ENCODE measurements at places on chromosomes 11 and 22.
A peak's percentile ranks its signal among the peaks of the same experiment; 100 is the strongest.

GRCh38 chr11:119880143-119880542 is 151.1 kb upstream of the NECTIN1 start:
- no peaks in the 10 kb centered on the region for H3K4me1 ChIP-seq
- H3K4me3 ChIP-seq = no peak overlapping the region
- no peaks in the 10 kb centered on the region for H3K27me3 ChIP-seq
- no peak for DNase-seq

DNA sequence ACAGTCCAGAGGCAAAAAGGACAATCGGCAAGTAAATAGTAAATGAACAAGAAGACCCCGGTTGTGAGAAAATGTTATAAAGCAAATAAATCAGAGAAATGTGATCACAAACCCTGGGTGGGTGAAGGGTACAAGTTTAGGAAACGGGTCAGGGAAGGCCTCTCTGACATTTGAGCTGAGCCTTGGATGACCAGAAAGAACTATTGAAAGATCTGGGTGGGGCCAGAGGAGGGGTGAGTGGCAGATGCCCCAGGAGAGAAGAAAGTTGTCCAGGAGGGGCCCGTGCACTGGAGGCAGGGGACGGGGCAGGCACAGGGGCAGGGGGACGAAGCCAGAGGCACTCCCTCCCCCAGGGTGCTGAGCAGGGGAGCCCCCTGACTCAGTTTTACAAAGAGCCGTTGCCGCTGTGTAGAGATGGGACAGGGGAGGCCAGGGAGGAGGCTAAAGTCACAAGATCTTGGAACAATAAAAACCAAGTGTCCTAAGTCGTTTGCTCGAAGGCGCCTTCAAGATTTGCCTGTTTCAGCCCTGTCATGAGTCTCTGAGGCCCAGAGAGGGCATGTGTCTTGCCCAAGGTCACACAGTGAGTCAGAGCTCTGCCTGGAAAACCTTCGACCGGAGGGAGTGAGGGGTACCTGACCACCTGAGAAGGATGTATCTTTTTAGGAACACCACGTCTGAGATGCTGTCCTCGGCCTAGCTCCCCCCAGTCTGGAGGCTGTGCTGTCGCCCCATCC is 10.8 kb upstream of the PDGFB start:
- no peak overlapping the region for H3K27ac ChIP-seq
- peaks cover 3% of the 10 kb centered on the region for H3K27me3 ChIP-seq
- no peak for DNase-seq

GRCh38 chr11:33539751-33540150 is 160.9 kb downstream of the C11orf91 start:
- H3K27ac ChIP-seq = no peak overlapping the region
- H3K27me3 ChIP-seq = no peaks in the 10 kb centered on the region
- H3K4me3 ChIP-seq = no peak overlapping the region
- no peaks in the 10 kb centered on the region for H3K36me3 ChIP-seq

DNA sequence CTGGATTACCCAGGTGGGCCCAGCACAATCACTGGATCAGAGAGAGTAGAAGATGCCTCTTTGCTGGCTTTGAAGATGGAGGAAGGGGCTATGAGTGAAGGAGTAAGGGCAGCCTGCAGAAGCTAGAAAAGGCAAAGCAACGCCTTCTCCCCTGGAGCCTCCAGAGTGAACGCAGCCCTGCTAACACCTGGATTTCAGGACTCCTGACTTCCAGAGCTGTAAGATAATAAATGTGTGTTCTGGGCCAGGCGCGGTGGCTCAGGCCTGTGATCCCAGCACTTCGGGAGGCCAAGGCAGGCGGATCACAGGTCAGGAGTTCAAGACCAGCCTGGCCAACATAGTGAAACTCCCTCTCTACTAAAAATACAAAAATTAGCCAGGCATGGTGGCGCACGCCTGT is 102.4 kb downstream of the MORC2 start:
- no peak overlapping the region for H3K4me3 ChIP-seq
- no peaks in the 10 kb centered on the region for H3K36me3 ChIP-seq
- DNase-seq = no peak

DNA sequence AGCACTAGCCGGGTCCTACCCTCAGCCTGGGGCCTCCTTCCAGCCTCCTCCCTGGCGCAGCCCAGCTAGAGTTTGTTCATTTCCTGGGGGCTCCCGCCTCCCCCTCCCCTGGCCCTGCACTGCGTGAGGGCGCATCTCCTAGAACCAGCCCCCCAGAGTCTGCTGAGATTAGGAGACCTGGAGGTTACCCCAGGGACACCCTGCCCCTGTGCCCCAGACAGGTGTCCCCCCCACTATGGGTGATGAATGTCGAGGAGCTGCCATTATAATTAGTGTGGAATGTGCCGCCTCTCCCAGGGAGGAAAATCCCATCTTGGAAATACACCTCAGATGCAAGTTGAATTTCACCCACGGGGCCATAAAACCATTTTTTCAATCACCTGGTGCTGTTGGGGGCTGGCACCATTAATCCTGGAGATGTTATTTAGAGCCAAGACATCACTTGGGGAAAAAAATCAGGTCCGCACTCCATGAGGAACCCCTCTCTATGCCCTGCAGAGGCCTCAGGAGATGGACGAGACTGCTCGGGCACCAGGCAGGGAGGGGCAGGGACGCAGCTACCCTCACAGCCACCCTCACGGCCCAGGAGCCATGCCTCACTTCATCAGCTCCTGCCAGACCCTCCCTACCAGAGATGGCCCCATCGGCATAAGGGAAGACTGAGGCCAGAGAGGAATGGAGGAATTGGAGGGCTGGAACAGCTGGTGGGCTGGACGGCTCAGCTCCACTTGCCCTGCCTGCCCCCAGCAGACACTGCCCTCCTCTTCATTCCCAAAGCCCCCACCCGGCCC is 197.5 kb downstream of the IGLL1 start:
- no peak for DNase-seq
- 0 out of 2 replicates have a peak, but pooled peaks cover 8% of the 10 kb centered on the region for H3K27me3 ChIP-seq
- H3K4me1 ChIP-seq = no peaks in the 10 kb centered on the region
- no peak overlapping the region for H3K4me3 ChIP-seq
- H3K27ac ChIP-seq = no peak overlapping the region

DNA sequence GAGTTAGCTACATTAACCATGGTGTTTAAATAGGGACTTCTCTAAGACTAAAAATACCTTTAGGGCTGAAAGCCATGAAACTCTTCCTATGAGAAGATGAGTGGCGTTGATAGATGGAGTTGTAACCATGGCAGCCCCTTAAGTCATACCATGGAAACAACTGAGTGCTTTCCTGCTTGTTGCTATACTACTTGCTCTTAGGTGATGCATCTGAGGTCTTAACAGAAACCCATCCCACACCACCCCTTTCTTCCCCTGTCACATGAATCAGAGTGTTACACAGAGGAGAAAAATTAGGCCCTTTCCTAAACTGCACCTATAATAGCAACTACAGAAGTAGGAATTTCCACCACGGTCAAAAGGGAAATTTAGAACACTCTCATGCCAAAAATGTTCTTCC is 64.3 kb upstream of the ZC3H12C start:
- DNase-seq = no peak
- no peaks in the 10 kb centered on the region for H3K27me3 ChIP-seq
- H3K4me1 ChIP-seq = no peaks in the 10 kb centered on the region

GRCh38 chr22:47739291-47740015 is 977.0 kb downstream of the TBC1D22A start:
- no peak for DNase-seq
- no peaks in the 10 kb centered on the region for H3K36me3 ChIP-seq
- H3K27ac ChIP-seq = no peak overlapping the region
- H3K4me3 ChIP-seq = no peak overlapping the region
- H3K4me1 ChIP-seq = no peaks in the 10 kb centered on the region

DNA sequence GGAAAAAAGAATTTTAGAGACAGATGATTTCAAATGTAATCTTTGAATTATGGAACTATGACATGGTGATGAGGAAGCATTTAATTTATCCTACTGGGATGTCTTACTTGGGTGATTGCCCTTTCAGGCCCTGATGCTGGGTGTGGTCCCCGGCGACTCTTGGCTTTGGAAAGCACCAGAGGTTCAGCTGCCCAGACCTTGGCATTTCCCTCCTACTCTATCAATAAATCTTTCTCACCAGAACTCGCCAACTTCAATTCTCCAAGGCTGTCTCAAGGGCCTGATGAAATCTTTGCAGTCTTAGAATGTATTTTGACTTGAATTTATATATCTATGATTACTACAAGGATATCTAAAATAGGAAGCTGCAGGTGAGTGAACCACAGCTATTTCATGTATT is 18.5 kb upstream of the OR4D5 start:
- DNase-seq = no peak
- H3K36me3 ChIP-seq = no peaks in the 10 kb centered on the region
- no peaks in the 10 kb centered on the region for H3K27me3 ChIP-seq
- H3K4me3 ChIP-seq = no peak overlapping the region
- no peaks in the 10 kb centered on the region for H3K4me1 ChIP-seq

DNA sequence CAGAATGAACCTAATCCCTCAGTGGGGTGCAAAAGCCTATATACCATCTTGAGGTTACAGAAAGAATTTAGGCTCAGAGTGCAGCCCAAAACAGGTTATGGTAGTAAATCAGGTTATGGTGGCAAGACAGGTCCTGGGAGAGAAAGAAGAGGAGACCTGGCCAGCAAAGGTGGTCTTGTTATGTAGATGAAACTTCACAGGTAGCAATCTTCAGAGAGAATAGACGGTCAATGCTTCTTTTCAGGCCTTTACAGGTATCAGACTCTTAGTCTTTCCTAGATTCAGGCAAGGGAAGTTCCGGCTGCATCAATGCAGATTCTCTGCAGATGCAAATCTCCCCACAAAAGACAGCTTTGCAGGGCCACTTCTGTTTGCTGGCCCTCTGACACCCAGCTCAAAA is 45.8 kb upstream of the SORL1 start:
- peaks cover 38% of the 10 kb centered on the region for H3K4me1 ChIP-seq
- peak overlapping the region; percentile 93 for H3K27ac ChIP-seq
- peak overlapping the region; percentile 12 for H3K4me3 ChIP-seq
- H3K27me3 ChIP-seq = no peaks in the 10 kb centered on the region
- peak; percentile 90 for DNase-seq

DNA sequence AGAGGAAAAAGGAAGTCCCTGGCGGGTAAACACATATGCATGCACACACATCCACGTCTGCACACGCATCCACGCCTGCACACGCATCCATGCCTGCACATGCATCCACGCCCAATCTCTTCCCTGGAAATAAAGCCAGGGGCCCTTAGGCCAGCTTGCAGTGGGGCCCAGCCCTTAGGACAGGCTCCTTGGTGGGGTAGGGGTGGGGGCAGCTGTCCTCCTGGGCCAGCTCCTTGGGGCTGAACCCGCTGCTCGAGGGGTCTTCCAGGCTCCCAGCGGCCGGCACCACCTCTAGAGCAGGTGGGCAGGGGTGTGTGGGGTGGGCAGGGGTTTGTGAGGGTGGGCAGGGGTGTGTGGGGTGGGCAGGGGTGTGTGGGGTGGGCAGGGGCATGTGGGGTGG is 1.9 kb downstream of the C11orf21 start:
- DNase-seq = no peak
- no peaks in the 10 kb centered on the region for H3K27me3 ChIP-seq
- H3K4me1 ChIP-seq = no peaks in the 10 kb centered on the region
- H3K27ac ChIP-seq = no peak overlapping the region

DNA sequence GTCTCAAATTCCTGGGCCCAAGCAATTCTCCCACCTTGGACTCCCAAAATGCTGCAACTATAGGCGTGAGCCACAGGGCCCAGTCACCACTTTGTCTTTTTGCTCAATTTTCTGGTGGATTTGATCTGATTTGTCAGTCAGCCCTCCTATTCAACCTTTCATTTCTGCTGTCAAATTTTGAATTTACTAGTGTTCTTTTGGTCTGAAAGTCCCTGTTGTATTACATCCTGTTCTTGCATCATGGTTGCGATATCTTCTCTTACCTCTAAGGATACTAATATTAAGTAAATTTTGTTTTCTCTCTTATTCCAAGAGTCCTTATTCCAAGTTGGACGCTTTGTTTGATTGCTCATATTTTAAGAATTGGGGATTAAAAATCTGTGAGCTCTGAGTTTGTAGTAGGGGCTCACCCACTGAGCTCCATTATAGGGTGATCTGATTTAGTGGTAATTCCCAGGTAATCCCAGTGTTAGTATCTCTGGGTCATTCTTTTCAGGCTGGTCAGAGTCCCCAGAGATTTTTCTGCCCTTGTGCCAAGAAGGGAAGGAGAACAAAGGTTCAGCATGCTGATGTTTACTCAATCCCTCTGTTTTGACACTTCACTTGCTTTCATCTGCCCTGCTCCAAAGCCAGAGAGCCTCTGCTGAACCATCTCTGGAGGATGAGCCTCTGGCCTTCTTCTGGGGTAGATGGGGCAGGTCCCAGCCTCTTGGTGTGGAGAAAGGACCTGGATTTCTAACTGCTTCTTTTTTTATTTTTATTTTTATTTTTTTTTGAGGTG is 10.0 kb downstream of the UPB1 start:
- H3K4me3 ChIP-seq = no peak overlapping the region
- H3K27me3 ChIP-seq = no peaks in the 10 kb centered on the region
- H3K4me1 ChIP-seq = peaks cover 13% of the 10 kb centered on the region
- no peaks in the 10 kb centered on the region for H3K36me3 ChIP-seq

DNA sequence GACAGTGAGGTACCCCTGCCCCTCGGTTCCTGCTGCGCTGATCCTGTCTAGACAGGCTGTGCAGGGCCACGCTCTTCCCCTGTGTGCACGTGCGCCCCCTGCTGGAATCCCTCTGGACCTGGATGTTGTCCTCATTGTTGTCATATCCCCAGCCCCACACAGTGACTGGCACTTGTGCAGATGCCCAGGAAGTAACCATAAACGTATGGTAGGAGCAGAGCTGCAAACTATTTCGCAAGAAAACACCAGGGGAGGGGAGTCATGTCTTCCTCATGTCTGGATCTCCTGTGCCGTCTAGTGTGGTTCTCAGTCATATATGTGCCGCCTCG is 114.7 kb downstream of the CRYBB2 start:
- H3K27ac ChIP-seq = no peak overlapping the region
- no peaks in the 10 kb centered on the region for H3K27me3 ChIP-seq
- no peaks in the 10 kb centered on the region for H3K4me1 ChIP-seq
- H3K4me3 ChIP-seq = no peak overlapping the region

DNA sequence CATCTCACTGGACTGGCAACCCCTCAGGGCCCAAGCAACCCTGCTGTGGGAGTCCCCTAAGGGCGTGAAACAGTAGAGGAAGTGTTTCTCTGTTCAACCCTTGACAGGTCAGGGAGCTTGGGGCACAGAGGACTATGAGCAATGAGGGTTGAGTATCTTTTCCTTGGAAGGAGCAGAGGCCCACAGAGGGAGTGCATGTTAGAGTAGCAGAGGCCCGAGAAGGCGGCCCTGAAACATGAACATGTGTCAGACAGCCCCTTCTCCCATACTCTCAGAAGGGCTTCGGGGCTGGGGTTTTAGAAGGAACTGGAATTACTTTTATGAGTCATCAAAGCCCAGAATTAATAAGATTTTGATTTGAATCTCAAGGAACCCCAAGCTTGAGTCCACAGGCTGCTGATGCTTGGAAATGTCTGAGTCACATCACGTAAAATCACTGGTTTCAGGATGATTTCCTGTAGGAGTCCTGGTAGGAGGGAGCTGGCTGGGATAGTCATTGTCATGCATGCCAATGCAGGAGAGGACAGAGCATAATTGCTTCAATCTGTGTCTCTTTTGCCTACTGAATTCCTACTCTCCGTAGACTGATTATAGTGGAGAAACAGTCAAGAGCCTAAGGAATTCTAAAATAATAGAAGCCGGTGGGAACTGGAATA is 22.6 kb downstream of the C11orf71 start:
- no peaks in the 10 kb centered on the region for H3K36me3 ChIP-seq
- H3K27me3 ChIP-seq = no peaks in the 10 kb centered on the region
- H3K4me3 ChIP-seq = no peak overlapping the region
- DNase-seq = peak; percentile 35
- H3K27ac ChIP-seq = no peak overlapping the region

Data from GM23338 (cell line).